ENCODE measurements at places on chromosomes 3 and 15.

GRCh38 chr15:22806156-22806555 is 19.7 kb downstream of the NIPA1 start:
- no peak for DNase-seq

DNA sequence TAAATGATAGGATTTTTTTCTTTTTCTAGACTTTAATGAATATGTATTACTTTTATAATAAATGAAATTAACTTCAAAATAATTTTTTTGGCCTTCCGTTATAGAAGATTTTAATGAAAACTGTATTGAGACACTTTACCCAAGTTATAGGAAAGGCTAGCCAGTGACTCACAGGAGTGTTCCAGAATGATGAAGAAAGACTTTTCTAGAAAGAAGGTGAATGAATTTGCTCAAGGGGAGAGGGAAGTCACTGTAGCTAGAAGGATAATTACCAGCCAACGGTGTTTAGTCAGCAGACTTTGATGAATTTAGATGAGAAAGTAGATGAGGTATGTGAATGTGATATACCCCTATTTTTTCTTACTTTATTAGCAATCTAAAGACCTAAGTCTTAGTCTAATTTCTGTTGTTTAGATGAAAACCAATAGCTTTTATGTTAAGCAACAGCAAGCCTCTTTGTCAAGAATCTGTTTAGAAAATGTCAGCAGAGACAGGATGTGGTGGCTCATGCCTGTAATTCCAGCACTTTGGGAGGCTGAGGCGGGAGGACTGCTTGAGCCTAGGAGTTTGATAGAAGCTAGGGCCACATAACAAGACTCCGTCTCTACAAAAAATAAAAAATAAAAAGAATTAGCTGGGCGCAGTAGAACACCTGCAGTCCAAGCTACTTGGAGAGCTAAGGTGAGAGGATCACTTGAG is 3.2 kb downstream of the ALAS1 start:
- DNase-seq = no peak

DNA sequence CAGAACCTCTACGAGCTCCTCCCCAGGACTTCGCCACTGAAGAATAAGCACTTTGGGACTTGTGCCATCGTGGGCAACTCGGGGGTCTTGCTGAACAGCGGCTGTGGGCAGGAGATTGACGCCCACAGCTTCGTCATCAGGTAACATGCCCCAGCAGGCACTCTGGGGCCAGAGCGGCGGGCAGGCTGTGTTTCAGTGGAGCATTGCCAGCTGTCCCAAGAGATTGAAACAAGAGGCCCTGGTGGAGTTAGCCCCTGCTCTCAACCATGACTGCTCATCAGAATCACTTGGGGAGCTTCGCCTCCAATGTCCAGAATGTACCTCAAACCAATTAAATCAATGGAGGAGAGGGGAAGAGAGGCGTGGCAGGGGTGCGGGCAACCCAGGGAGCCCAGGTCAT is 44.8 kb downstream of the ST8SIA2 start:
- no peak for DNase-seq

- DNase-seq = peak; percentile 50
Measured at GRCh38 chr3:47661121-47661752, 82.6 kb upstream of the CSPG5 start.

GRCh38 chr3:184262764-184263179 is 1.4 kb upstream of the CAMK2N2 start:
- DNase-seq = no peak

GRCh38 chr15:69081310-69082004 is 67.0 kb downstream of the NOX5 start:
- DNase-seq = peak; percentile 57

DNA sequence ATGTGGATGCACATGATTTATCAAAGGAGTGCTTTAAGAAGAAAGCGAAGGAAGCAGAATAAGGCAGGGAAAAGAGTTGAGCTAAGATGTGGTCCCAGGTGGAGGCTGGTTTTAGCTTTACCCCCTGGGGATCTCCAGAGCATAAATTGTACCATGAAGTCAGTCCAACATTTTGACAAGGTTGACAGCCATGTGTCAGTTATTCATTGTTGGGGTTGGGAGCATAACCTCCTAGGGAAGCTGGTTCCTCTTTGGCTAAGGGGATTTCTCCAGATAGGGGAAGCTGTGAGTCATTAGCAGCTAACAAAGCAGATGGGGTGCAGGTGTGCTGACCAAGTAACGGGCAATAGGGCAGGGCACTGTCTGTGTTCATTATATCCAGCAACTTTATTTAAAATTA is 123.7 kb upstream of the IGSF10 start:
- DNase-seq = peak; percentile 31

DNA sequence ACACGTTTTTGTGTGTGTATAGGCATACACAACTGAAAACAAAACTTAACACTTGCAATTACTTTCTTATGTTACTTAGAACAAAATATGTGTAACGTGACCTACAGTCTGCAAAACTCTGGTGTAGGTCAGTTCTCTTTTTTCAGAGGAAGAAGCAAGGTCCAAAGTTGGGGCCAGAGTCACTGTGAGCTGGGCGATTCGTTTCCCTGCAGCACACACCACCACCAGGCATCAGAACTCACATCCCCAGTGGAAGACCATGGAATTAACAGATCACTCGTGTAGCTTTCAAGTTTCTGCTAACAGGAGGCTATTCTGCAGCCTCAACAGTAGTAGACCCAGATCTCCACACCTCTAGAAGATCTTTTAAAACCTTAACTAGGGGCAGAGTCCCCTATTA is 25.8 kb downstream of the ANP32A start:
- DNase-seq = no peak

GRCh38 chr15:90203922-90204321 is 2.8 kb downstream of the SEMA4B start:
- DNase-seq = no peak
